SJSA1 (cell line): ENCODE measurements at places on chromosomes 6 and 20. TPM values are rescaled to one million over a fixed set of nuclear protein-coding genes. Genes with fewer than 3 reads are reported as not detected.

Gene ZNF311
- not detected in 2 replicates for total RNA-seq

- no peak for DNase-seq
Observed at GRCh38 chr6:112153926-112154607, 66.7 kb downstream of the FAM229B start.

Gene SLC52A3
- total RNA-seq, result not detected in 2 replicates

- DNase-seq, result no peak
Observed at GRCh38 chr6:134410541-134410940, 92.6 kb upstream of the SGK1 start.

- DNase-seq, result peak; percentile 64
Observed at GRCh38 chr20:38073307-38074071, 39.9 kb downstream of the RPRD1B start.

DNA sequence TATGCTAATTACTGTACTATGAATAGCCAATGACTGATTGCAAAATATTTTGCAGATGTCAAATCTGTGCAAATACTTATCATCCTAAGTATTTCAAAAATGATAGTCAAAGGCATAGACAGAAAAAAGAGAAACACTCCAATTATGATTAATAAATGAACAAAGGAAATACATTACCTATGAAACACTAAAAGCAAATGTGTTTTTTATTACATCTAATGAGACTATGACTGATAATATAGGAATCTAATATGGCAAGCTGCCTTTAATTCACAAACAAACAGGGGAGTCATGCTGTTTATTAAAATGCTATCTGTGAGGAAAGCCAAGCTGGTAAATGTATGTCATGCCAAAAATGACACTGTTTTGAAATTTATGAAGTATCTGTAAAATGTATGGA, 713.2 kb upstream of the NRSN1 start:
- DNase-seq, result no peak

GRCh38 chr6:157987788-157988699, 6.4 kb downstream of the SYNJ2 start:
- DNase-seq, result no peak
